ENCODE measurements at places on chromosomes 7 and 10. TPM values are rescaled to one million over a fixed set of nuclear protein-coding genes. Genes with fewer than 3 reads are reported as not detected.

GRID2IP gene
- total RNA-seq: 0.08 TPM

- DNase-seq: no peak
Measured at GRCh38 chr10:9602998-9603397, 1414.7 kb upstream of the CELF2 start.

GRCh38 chr7:11650030-11650429, 182.0 kb downstream of the THSD7A start:
- no peak for DNase-seq

DNA sequence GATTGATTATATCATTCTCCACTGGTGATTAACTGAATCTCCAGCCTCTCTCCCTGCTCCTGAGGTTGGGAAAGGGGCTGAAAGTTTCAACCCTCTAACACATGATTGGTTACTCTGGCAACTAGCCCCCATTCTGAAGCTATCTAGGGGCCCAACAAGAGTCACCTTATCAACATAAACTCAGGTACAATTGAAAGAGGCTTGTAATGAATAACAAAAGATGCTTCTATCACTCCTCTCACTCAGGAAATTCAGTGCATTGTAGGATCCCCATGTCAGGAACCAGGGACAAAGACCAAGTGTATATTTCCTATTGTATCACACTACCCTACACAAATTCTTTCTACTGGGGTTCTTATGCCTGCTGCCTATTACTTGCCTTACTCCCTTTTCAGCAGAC, 123.9 kb upstream of the SLC13A1 start:
- DNase-seq: no peak

TWIST1 gene
- total RNA-seq: 2.4 TPM

PTPRN2 gene
- 0.18 TPM for total RNA-seq

- no peak for DNase-seq
Measured at GRCh38 chr10:72037266-72037665, 51.1 kb downstream of the SPOCK2 start.

MUC12 gene
- 1.3 TPM for total RNA-seq

DNA sequence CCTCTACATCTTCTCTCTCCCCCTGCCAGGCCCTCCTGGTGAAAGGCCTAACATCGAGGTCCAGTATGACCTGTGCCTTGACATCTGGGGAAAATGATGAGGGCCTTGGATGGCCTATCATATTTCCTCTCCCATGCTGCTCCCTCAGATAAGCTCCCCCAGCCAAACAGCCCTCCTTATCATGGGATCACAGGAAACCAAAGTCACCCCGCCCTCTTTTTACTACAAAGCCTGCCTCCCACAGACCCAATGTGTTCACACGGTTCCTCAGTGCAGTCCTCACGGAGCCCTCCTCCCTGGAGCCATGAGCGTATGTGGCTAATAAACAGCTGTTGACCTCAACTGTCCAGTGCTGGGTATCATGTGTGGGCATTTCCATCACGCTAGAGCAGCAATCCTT, 32.0 kb downstream of the C10orf90 start:
- DNase-seq: no peak

DNA sequence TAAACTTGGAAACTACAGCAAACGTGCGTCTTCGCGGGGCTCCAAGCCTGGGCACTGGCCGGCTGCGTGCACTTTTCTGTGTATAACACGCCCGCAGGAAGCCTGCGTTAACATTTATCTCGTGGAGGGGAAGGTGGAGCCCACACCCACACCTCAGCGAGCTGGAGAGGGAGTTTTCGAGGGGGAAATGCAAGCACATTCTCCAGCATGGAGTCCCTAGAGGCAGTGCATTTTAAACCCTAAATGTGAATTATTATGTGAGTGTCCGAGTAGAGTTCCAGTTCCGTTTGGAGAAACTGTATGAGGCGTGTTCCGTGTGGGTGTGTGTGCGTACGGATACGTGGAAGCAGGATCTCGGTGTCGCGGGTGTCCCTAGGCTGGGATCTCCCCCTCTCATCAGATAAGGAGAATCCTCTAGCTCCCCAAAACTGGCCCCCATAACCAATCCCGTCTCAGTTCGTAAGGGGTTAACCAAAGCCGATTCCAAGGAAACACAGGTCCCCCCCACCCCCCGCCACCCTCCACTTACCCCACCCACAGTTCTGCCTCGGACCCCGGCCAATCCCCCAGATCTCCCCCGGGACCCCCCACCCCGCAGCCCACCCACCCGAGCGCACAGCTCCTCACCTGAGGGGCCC, 403 bp downstream of the CDK6 start:
- DNase-seq: peak; percentile 26

- no peak for DNase-seq
Measured at GRCh38 chr7:152735443-152736004, 24.0 kb upstream of the ACTR3B start.

DNA sequence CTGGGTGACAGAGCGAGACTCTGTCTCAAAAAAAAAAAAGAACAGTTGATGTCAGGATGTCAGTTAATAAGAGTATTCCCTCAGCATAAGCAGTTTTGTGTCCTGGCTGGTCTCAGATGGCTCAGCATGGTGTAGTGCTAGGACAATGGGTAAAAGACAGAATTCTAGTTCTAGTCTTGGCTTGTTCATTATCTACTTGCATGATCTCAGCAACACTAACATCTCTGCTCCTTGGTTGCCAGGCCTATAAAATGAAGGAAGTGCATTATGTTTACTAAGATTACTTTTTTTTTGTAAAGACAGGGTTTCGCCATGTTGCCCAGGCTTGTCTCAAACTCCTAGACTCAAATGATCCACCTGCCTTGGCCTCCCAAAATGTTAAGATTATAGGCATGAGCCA, 84.3 kb upstream of the SP8 start:
- no peak for DNase-seq

GRCh38 chr7:20786779-20787659, at the start of gene SP8:
SP8 (minus strand) TSS chr7:20786886; CDS start chr7:20786798, 88 bp downstream.
- DNase-seq: peak; percentile 72

GRCh38 chr10:100518761-100519241, 860 bp downstream of the SEC31B start:
- peak; percentile 75 for DNase-seq

- DNase-seq: no peak
Measured at GRCh38 chr10:54124209-54124885, 676.7 kb downstream of the PCDH15 start.

JAKMIP3 gene
- total RNA-seq: 0.05 TPM

GRCh38 chr10:69769395-69769992, 32.2 kb upstream of the COL13A1 start:
- no peak for DNase-seq

- DNase-seq: no peak
Measured at GRCh38 chr10:129564923-129565322, 97.9 kb downstream of the MGMT start.

SERPINE1 gene
- total RNA-seq: 0.80 TPM

NPC1L1 gene
- total RNA-seq: not detected

DCLRE1A gene
- 7.5 TPM for total RNA-seq

- DNase-seq: no peak
Measured at GRCh38 chr7:135322571-135323340, 89.1 kb downstream of the STRA8 start.

MSRB2 gene
- total RNA-seq: 29.9 TPM

- DNase-seq: no peak
Measured at GRCh38 chr7:24291271-24291670, 7.3 kb downstream of the NPY start.

DNA sequence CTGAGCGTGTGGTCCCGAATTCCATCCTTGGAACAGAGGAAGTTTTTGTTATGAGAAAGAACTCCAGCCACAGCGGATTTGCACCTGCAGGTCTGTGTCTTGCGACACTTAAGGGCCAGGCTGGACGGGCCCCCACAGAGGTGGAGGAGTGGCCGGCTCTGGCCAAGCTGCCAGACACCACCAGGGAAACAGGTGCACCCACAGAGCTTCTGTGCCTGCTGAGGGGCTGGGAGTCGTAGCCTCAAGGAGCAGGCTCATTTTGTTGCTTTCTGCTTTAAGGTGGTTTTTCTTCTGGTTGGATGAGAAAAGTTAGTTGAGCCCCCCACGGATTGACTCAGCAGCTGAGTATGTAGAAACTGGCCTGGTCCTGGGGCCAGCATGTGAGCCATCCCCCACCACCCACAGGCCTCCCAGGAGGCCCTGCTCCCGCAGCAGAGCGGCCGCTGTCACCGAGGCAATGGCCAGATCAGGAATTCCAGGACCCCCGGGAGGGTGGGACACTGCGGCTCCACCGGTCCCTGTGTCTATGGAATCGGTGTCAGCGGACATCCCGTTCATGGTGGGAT, 41.9 kb downstream of the NKX6-2 start:
- no peak for DNase-seq

MCM7 gene
- total RNA-seq: 119 TPM

- no peak for DNase-seq
Measured at GRCh38 chr10:52229291-52229931, 84.7 kb upstream of the DKK1 start.

- no peak for DNase-seq
Measured at GRCh38 chr10:109732254-109732965, 190.9 kb downstream of the XPNPEP1 start.

- no peak for DNase-seq
Measured at GRCh38 chr10:132468651-132469050, 68.9 kb upstream of the INPP5A start.

DNA sequence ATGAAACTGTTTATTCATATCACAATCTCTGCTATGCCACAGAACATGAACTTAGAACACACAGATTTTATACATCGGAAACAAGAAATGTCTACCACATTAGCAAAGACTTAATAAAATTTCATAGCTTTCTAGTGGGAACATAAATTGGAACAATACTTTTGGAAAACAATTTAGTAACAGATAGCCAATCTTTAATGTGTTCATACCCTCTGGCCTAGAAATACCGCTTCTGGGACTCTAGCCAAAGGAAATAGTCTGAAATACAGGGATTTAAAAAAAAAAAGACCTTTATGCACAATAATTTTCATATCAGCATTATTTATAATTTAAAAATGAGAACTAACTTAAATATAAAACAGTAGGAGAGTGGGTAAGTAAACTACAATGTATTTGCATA, 168.5 kb downstream of the PLXNA4 start:
- no peak for DNase-seq

DNA sequence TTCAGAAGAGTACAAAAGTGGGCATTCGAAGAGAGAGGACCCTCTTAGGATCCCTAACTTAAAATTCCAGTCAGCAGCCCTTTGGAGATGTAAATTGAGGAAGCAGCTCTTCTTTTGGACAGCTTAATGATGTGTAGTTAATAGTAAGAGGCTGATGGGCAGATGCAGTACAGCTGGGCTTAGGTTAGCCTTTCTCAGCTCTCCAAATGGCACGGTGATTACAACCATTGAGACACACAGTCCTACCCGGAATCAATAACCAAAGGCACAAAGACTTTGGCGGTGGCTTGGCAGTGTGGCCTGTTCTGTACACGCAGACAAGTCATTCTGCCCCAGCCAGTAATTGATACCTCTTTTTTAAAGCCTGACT, 26.8 kb downstream of the GAD2 start:
- DNase-seq: no peak

SLC26A5 gene
- 3.0 TPM for total RNA-seq

GRCh38 chr10:130492266-130492934, 356.2 kb downstream of the GLRX3 start:
- DNase-seq: no peak

PAX4 gene
- total RNA-seq: 0.33 TPM

DNA sequence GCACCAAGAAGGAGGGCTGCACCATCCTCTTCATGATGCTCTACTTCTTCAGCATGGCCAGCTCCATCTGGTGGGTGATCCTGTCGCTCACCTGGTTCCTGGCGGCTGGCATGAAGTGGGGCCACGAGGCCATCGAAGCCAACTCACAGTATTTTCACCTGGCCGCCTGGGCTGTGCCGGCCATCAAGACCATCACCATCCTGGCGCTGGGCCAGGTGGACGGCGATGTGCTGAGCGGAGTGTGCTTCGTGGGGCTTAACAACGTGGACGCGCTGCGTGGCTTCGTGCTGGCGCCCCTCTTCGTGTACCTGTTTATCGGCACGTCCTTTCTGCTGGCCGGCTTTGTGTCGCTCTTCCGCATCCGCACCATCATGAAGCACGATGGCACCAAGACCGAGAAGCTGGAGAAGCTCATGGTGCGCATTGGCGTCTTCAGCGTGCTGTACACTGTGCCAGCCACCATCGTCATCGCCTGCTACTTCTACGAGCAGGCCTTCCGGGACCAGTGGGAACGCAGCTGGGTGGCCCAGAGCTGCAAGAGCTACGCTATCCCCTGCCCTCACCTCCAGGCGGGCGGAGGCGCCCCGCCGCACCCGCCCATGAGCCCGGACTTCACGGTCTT, 1.9 kb downstream of the FZD1 start:
- DNase-seq: peak; percentile 19

ARHGEF35 gene
- total RNA-seq: 6.1 TPM

ANKRD2 gene
- total RNA-seq: 0.33 TPM

DNA sequence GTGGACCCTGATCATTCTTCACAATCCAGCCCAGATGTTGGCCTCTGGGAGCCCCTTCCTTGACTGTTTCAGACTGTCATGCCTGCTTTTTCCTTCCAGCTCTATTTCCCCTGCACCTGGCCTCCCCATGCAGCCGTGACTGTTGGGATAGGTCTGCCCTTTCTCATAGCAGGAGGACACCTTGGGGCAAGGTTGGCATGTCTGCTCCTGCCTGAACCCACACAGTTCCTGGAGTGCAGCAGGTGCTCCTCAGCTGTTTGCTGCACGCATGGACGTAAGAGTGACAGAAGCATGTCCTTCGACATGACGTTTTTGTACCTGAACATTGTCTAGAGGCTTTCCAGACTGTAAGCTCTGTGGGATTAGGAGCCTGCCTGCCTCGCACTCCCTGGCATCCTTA, 24.0 kb downstream of the POR start:
- DNase-seq: no peak

KCND2 gene
- total RNA-seq: 0.28 TPM

GRCh38 chr10:128867819-128868218, 599.2 kb upstream of the MGMT start:
- DNase-seq: no peak

- DNase-seq: no peak
Measured at GRCh38 chr7:82032901-82033300, 263.1 kb upstream of the HGF start.

DNA sequence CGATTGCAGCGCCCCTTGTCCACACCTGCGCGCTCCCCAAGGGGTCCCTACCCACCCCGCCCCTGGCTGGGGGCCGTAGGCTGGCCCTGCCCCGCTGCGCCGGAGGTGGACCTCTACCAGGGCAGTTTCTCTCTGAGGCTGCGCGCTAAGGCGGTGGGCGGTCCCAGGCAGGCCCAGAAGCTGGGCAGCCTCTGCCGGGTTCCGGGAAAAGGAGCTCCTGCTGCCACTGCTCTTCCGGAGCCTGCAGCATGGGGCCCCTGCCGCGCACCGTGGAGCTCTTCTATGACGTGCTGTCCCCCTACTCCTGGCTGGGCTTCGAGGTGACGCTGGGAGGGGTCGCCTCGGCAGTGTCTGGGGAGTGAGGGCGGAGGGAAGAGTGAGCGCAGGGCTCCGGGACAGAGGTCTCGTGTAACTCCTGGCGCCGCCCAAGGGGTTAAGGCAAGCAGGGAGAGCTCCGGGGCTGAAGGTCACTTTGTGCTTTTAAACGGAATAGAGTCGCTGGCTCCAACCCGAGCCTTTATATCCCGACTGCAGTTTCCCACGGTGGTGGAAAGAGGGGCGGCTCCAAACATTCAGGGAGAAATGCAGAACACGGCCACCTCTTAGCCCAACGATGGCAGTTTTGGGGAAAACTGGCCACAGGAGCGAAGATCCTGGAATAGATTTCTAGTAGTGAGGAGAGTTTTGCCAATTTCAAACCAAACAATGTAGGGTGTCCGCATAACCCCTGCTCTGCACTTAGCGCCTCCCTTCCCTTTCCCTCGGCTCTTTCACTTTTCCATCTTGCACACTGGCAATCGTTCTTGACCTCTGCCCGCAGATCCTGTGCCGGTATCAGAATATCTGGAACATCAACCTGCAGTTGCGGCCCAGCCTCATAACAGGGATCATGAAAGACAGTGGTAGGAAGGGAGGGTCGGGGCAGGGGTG, at the start of gene GSTK1:
TSS of gene GSTK1 (plus strand) at position 176 of the 930 bp plus-strand sequence. CDS start at position 249, 73 bp downstream.
- DNase-seq: peak; percentile 67

All from endothelial cell (in vitro differentiated cells).